Activated CD8-positive, alpha-beta memory T cell treated with anti-CD3 and anti-CD28 coated beads for 1 hour (primary cell): ENCODE measurements at places on chromosomes 5 and 9.

- DNase-seq = no peak
These were observed 116.9 kb downstream of the FGF1 start for GRCh38 chr5:142568996-142569335.

GRCh38 chr5:136079195-136079985, 50.6 kb downstream of the TGFBI start:
- DNase-seq = no peak

DNA sequence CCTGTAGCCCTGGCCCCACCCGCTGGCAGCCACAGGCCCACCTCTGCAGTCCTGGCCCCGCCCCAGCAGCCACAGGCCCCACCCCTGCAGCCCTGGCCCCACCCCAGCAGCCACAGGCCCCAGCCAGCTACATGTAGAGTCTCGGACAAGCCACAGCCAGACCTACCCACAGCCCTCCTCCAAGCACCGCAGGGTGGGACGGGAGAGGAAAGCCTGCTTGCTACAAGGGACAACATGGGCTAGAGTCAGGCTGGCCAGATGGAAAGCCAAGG, 49.5 kb upstream of the SARDH start:
- DNase-seq = no peak

- DNase-seq = no peak
These were observed 78.1 kb downstream of the CEMIP2 start for GRCh38 chr9:71690063-71690688.

- no peak for DNase-seq
These were observed 2.8 kb upstream of the RUSC2 start for GRCh38 chr9:35487081-35487480.

- DNase-seq = no peak
These were observed 29.6 kb downstream of the LHX2 start for GRCh38 chr9:124040935-124041816.

DNA sequence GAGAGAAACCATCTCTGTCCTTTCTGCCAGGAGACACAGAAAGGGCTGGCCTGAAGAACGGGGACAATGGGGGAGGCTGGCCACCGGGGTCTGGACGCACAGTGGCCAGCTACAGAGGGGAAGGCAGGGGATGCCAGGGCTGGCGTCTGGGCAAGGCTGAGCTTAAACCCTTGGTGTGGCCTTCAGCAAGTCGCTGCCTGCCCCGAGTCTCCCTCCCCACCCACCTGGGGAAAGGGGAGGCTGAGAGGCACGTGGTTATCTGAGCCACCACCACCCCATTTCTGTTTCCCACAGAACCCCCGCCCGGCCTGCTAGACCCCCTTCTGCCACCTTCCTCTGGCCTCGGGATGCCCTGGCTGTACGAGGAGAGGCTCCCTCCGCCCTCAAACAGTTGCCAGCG, 115.3 kb downstream of the VAV2 start:
- no peak for DNase-seq

DNA sequence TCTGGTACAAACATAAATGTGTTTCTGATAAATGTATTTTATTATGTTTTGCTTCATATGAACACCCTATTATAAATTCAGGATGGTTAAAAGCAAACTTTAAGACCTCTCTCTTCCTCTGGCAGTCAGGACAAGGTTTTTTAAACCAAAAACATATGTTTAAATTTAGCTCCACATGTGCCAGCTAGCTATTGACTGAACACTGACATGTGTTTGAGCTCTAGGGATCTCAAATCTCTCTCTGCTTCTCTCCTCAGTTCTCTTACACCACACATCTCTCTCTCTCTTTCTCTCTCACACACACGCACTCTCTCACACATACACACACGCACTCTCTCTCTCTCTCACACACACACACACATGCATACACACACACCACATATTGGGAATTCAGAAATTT, 150.1 kb upstream of the RFX3 start:
- DNase-seq = no peak

DNA sequence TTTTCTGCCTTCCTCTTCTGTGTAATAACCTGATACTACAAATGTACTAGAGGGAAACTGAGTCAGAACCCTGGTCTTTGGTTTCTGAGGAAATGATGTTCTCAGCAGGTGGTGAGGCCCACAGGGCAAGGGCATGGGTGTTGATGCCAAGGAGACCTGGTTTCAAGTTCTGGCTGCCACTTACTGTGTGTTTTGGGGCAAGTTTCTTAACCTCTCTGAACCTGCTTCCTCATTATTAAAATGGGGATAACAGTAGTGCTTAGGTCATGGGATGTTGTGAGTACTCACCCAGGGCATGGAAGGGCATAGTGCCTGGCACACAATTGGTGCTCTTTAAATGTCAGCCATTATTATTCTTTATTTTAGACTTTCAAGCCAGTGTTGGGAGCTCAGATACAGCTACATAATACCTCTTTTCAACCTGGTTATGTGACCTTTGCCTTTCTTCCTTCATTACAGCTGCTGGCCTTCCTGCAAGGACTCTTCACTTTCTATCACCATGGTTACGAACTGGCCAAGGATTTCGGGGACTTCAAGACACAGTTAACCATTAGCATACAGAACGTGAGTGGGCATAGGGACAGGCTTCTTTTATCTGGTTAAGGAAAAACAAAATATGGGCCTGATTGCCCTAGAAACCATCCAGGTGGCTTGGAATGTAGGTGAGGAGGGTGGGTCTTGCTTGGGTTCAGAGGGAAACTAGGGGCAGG, 131.5 kb downstream of the ARHGAP26 start:
- DNase-seq = no peak

DNA sequence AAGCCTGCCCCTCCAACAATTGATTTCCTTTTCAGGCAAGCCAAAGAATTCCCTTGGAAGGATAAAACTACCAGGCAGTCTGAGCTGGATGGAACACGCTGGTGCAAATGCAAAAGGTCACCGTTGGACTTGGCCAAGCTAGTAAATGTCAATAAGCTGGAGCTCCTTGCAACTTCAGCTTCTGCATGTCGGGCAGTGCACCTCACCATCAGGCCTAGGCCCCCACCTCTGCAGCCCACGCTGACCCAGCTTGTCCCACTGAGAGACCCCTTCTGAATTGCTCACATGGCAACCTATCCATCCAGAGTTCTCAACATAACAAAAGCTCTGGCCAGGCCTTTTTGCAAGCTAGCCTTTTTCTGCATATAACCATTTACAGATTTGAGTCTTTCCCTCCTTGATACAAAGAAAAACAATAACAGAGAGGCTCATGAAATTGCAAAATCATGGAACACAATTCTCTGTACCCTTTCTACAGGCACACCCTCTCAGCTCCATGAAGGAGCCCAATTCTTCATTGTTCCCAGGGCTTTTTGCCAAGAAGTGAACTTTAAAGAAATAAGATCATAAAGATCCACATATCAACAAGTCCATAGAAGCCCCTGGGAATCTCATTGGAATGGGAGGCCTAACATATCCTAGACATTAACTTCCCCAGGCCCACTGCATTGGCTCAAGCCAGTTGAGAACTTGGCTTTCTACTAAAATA, 123.9 kb upstream of the SLIT3 start:
- no peak for DNase-seq

DNA sequence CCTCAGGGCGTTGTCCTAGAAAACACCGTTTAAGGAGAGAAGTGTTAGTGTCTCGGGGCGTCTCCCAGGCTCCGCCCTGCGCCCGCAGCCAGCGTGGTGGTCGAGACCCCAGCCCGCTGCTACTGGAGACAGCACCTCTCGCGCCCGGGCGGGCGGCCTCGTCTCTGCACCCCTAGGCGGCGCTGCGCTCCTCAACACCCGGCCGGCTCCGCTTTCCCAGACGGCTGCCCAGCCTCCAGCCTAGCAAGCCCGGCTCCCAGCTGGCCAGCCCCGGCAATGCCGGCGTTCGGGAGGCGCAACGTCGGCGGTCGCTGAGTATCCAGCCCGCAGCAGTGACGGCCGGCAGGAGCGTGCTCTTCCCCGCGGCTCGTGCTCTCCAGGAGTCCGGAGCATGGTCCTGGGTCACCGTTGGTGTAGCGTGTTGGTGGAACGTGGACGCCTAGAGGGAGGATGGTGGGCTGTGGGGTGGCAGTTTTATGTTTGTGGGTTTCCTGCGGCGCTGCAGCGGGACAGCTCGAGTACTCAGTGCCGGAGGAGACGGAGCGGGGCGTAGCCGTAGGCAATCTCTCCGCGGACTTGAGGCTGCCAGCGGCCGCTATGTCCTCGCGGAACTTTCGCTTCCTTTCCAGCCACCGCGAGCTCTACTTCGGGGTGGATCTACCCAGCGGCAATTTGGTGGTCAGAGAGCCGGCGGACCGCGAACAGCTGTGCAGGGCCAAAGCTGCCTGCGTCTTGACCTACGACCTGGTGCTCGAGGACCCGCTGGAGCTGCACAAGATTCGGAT, 536 bp downstream of the PCDHAC1 start:
- DNase-seq = no peak

- no peak for DNase-seq
These were observed 21.6 kb downstream of the NCS1 start for GRCh38 chr9:130193531-130194377.

- DNase-seq = no peak
These were observed 1.1 kb downstream of the KIF2A start for GRCh38 chr5:62306896-62307689.

DNA sequence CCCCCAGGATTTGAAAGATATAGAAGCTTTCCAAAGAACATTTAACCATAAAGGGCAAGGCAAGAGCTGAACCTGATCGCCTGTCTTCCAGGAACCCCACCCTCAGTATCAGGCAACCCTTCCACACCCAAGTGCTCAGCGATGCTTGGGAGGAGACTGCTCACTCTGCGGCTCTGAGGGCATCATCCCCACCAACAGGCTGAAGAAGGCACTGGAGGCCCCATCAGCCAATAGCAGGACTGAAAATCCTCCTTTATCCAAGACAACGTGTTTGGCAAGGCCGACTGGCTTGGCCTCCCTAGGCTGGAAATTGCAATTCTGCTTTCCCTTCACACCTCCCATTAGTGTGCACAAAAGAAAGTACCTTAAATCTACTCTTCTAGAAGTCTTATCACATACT, 1.4 kb upstream of the PPP2CA start:
- DNase-seq = no peak

DNA sequence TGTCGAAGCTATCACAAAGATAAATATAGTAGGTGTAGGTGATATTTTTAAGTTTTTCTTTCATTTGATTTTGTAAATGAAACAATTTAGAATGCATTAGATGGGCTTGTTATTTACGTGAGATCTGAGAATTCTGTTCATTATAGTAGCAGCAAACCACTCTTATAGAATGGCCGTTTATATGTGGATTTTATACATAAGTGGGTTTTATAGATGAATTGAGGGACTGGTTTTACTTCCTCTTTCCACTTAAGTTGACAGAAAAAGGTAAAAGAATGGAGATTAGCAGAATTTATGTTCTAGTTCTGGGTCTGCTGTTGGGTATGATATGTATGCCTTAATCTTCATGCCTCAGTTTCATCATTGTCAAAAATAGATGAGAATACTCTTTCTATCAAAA, 5.6 kb downstream of the RMI1 start:
- DNase-seq = no peak

GRCh38 chr5:14397717-14398116, 183.9 kb upstream of the OTULINL start:
- DNase-seq = no peak

DNA sequence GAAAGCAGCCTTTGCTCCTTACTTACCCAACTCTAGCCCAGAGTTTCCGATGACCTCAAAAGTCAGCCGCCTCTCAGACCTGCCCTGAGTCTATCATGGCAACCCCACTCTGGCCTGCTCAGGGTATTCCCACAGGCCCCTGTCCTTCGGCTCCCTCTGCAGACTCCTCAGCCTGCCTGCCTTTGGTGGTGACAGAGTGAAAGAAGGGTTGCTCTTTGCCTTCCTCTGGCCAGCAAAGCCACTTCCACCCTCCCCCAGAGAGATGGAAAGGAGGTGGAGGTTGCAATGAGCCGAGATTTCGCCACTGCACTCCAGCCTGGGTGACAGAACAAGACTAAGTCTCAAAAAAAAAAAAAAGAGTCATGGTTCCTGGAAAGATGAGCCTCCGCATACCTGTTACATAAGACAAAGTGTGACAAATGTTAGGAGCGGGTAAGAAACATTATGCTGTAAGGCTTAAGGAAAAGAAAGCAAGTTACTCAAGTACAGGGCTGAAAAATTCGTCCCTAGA, 2.3 kb upstream of the SMIM33 start:
- DNase-seq = no peak

- no peak for DNase-seq
These were observed 133.3 kb downstream of the FAM174A start for GRCh38 chr5:100668511-100668910.

DNA sequence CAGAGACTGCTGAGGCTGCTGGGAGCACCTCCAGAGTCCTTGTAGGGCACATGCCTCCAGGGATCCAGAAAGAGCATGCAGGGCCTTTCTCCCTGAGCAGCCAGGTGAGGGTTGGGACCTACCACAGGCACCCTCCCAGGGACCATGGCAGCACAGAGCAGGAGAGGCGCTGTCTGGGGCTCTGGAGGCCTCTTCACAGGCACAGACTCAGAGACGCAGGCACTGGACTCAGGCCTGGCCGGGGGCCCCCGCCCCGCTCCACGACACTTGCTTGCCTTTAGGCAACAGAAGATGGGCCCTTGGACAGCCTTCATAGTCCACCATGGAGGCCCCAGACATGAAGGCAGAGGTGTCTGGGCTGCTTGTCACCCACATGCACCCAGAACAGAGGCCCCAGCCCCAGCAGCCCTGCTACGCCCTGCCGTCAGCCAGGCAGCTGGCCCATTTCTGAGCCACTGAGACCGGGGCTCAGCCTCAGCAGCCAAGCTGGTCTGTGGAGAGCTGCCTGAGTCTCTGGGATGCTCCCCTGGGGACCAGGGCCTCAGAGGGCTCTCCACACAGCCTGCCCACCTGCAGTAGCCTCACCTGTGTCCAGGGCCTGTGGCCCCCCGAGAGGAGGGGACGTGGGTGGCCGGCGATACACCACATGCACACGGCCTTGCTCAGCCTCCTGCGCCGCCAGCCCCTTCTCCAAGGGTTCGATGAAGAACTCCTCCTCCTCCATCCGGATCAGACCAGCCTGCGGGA, 72.8 kb downstream of the ADAMTS2 start:
- DNase-seq = no peak

- DNase-seq = no peak
These were observed 68.1 kb upstream of the TAS2R1 start for GRCh38 chr5:9698125-9698826.

DNA sequence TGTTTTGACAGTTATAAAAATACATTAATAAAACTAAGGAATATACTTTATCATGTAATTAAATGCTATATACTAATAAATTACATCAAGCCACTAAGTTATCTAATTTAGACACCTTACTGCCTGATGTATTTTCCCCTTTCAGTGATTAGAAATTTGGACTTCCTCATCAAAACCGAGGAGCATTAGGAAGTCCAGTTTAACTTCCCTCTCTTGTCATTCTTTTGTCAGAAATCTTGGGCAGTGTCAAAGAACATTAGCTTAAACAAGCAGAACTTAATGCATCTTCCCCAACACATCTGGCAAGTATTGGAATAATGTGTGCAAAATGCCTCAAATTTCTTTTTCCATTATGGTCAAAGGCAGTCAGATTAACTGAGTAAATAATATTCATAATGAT, 81.6 kb downstream of the PLPP1 start:
- no peak for DNase-seq

DNA sequence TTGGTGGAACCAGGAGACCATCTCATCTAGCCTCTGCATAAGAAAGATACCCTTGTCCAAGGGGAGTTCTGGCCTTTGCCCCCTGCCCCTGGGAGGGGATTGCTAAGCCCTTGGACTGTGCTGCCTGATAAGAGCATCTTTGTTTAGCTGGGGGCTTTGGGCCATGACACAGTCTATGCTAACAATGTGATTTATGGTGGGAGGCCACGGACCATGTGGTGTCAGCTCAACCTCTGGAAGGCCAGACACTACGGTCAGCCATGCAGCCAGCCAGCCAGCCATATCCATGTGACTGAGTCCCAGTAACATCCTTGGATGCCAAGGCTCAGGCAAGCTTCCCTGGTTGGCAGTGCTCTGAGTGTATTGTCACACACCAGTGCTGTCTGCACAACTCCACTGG, 244.4 kb downstream of the FSTL4 start:
- DNase-seq = no peak
